Vagina (tissue), 2 donors: ENCODE measurements at places on chromosomes 12 and 14.

- no peak for DNase-seq
These were observed 61.7 kb downstream of the CALM1 start for GRCh38 chr14:90458536-90458935.

- no peak for DNase-seq
These were observed 7.2 kb downstream of the KLHL33 start for GRCh38 chr14:20428802-20429201.

DNA sequence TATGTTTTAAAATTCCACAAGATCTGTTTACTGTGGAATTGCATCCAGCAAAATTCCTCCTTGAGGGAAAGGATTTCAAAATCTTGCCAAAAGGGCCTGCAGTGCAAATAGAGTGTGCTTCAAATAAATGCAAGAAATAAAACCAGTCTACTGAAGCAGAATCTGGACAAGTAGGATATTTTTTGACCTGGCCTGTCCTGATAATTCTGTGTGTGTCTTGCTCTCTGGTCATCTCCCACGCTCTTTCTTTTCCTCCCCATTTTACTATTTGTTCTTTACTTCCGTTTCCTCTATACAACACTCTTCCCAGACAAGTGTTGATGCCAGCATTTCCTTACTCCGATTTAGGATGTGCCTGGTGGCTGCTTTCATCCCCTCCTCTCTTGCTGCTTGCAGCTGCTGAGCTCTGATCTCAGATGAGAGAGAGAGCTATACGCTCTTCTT is 115.9 kb downstream of the GPR135 start:
- DNase-seq: no peak

GRCh38 chr14:30770376-30770775 is 104.0 kb upstream of the COCH start:
- no peak for DNase-seq

DNA sequence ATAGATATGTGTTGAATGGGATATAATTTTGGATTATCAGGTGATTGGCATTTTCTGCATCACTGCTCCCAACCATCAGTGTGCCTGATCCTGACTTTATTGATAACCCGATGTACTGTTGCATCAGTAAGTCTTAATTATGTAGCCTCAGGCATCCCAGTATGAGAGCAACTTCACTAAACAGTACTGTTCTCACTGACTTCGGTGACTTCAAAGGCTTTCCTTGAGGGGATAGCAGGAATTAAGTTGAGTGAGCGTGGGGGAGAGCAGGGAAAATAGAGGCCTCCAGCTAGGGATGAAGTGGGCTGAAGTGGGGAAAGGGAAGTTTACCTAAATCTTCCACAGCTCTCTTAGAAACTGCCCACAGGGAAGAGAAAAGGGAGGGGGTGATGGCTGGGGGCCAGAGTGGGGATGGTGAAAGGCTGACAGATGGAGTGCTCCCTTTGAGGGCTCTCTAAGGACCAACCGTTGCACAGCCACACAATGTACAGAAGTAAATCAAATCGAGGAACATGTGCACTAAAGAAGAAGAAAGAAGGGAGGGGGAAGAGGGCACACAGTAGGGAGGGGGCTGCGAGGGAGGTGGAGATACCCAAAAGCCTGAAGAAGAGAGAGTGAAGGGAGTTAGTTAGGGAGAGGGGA is 10.7 kb upstream of the NEUROD4 start:
- no peak for DNase-seq
